AML-193 (cell line): ENCODE measurements at places on chromosomes 5 and 9.
A peak's percentile ranks its signal among the peaks of the same experiment; 100 is the strongest.

DNA sequence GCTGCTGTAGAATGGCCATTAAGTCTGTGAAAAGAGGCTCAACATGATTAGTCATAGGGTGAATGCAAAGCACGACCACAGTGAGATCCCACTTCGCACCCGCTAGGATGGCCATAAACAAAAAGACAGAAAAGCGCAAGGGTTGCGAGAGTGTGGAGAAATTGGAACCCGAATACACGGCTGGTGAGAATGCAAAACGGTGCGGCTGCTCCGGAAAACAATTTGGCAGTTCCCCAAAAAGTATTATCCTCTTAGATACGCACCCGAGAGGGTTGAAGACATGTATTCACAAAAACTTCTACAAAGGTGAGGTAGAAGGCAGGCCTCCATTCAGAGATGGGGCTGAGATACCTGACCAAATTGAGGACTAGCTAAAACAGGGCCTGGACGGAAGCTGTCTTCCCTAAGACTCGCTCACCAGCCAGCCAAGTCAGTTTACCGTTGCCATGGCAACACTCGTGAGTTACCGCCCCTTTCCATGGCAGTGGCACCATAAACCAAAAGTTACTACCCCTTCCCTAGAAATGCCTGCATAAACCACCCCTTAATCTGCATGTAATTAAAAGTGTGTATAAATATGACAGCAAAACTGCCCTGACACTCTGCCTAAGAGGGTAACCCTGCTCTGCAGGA lies 726 bp upstream of the PSMB7 start:
- DNase-seq: no peak

DNA sequence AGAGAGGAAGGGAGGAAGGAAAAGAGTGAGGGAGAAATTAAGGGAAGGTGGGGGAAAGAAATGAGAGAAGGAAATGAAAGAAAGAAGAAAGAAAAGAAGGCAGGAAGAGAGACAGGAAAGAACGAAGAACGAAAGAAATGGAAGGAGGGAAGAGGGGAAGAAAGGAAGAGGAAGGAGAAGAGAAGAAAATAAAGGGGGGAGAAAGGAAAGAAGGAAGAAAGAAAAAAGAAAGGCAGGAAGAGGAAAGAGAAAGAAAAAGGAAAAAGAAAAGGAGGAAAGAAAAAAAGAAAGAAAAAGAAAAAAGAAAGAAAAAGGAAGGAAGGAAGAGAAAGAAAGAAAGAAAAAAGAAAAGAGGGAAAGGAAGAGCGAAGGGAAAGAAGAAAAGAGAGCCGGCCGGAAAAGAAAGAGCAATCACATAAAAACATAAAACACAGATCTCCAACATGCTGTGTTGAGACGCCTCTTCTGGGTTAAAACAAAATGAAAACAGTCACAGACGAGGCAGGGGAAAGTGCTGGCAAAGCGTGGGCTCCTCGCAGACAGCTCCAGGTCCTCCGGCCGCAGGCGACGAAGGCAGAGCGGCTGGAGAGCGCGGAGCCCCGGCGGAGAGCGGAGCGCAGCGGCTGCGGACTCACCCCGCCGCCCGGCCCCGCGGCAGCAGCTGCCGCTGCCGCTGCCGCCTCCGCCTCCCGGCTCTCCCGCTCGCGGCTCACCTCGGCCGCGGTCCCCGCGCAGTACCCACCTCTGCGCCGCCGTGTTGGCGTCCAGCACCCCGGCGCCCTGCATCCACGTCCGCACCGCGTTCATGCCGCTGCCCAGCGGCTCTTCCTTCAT lies 896 bp downstream of the EBF1 start:
- DNase-seq: no peak

GRCh38 chr5:129177451-129177850 lies 82.9 kb downstream of the ISOC1 start:
- no peak for DNase-seq

- DNase-seq: no peak
Observed at GRCh38 chr9:133636902-133637301, 739 bp downstream of the DBH start.

- DNase-seq: no peak
Observed at GRCh38 chr5:83777856-83778255, 57.2 kb upstream of the HAPLN1 start.

GRCh38 chr5:136424835-136425584 lies 59.7 kb upstream of the TRPC7 start:
- peak; percentile 44 for DNase-seq

- no peak for DNase-seq
Observed at GRCh38 chr5:76943006-76943405, 9.8 kb upstream of the CRHBP start.

GRCh38 chr9:84761137-84761808 lies 91.7 kb downstream of the NTRK2 start:
- DNase-seq: no peak

DNA sequence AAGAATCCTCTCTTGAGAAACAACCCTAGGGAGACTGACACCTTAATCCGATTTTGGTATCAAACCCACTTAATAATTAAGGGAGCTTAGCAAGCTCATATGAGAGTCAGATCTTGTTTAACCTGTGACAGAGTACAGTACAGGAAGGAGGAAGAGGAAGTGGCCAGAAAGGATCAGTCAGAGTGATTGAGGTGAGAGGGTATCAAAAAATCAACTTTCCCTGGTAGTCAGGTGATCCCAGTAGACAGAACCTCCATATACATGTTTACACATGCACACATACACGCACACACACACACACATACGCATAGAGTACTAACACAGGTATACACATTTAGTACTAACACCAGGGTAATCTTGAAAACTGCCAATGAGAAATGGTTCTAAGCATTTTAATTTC lies 56.8 kb downstream of the GLIS3 start:
- DNase-seq: no peak

GRCh38 chr5:14204011-14204670 lies 61.0 kb downstream of the TRIO start:
- DNase-seq: no peak

DNA sequence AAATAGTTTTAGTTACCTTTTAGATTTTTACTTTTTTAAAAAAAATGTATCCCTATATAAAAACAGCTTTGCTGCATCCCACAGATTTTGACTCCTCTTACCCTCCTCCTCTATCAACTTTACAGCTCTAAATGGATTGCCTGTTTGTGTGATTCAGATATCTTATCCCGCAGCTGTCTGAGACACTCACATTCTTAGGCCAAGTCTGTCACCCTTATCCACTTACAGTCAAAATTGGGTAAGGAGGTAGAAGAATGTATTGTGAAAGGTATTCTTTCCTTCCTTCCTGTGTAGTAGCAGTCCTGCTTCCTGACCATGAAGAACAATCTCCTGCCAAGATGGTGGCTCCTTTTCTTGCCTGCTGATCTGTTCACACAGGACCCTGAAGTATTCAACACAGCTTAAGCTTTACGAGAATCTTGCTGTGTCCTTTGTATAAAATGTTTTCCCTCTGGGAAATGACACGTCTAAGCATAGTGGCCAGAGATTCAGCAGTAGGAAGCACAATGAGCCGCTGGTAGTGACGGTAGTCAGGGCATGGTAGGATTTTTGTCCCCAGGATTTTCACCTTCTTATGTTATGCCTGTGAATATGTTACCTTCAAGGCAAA lies 67.7 kb upstream of the ST8SIA4 start:
- DNase-seq: no peak

- no peak for DNase-seq
Observed at GRCh38 chr5:12272389-12272788, 368.1 kb upstream of the CTNND2 start.

GRCh38 chr9:133237035-133237731 lies 28.1 kb upstream of the OBP2B start:
- DNase-seq: no peak

- no peak for DNase-seq
Observed at GRCh38 chr5:83474991-83475390, 3.4 kb downstream of the VCAN start.

DNA sequence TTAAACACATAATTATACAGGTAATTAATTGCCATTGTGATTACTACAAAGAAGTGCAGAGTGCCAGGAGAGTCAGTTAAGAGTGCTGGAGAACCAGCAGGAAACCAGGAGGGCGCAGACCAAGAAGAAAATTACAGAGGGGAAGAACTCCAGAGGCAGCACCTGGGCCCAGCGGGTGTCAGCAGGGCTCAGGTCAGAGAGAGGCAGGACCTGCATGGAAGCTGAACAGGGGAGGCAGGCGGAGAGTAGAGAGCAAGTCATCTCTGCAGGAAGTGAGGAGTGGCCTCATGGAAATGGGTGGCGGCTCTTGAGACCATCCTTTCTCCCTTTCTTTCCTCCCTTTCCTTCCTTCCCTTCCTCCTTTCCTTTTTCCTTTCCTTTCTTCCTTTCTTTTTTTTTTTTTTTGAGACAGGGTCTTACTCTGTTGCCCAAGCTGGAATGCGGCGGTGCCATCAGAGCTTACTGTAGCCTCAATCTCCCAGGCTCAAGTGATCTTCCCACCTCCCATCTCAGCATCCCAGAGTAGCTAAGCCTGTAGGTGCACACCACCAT lies 4.0 kb upstream of the ZBTB34 start:
- no peak for DNase-seq

- DNase-seq: no peak
Observed at GRCh38 chr9:13324988-13325387, 45.5 kb upstream of the MPDZ start.

DNA sequence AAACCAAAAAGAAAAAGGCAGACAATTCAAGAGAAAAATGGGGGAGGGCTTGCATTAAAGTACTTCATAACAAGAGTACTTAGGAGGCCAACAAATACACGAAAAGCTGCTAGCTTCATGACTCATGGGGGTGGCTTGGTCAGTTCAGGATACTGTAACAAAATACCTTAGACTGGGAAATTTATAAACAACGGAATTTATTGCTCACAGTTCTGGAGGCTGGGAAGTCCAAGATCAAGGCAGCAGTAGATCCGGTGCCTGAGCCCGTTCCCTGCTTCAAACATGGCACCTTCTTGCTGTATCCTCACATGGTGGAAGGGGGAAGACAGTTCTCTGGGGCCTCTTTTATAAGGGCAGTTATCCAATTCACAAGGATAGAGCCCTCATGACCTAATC lies 111.4 kb downstream of the C9orf50 start:
- no peak for DNase-seq

DNA sequence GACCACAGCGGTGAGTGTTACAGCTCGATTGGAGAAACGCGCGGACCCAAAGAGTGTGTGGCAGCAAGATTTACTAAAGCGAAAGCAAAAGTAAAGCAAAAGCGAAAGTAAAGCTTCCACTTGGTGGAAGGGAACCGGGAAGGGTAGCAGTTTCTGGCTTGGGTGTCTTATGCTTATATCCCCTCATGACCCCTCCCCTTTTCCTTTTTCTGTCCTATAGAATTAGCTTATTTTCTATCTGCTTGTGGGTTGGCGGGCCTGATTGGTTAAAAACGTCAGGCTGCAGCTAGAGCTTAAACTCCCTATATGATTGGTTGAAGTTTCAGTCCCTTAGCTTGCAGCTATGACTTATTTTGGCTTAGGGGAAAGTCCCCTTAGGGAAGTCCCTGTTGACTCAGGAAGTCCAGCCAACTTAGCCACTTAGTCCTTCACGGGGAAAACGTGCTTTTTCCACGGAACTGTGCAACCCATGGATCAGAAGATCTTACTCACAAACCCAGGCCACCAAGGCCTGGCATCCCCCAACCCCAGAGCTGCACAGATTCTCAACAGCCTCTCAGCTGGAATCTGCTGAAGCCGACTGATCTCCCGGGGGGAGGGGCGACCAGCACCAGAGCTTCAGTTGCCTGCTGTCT lies 114.2 kb upstream of the ADAMTS16 start:
- DNase-seq: no peak

GRCh38 chr9:109086221-109086620 lies 33.5 kb downstream of the TMEM245 start:
- no peak for DNase-seq

- no peak for DNase-seq
Observed at GRCh38 chr9:137176302-137177182, 4.7 kb upstream of the TMEM210 start.

- DNase-seq: no peak
Observed at GRCh38 chr9:137829260-137829996, 48.2 kb upstream of the CACNA1B start.

DNA sequence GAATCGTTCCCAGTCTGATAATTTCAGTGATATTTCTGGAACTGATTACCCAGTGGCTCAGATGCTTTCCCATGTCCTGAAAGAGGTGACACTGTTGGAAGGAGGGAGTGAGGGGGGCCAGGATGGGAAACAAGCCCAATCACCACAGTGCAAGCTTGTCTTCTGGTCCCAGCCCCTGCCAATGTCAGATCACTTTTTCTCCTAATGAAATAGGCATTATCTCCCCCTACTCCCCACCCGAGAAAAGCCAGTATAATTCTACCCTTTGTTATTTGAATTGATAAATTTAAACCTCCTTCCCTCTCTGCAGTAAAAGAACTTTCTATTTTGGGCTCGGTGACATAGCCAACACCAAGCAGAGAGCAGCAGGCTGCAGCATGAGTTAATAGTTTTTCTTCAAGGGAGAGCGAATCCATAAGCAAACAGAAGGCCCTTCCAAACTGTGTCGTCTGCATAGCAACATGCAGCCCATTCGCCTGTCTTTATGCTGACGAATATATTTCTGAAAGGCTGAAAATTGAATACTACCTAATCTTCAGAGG lies 14.6 kb upstream of the PPP2CA start:
- DNase-seq: no peak

- no peak for DNase-seq
Observed at GRCh38 chr9:90044710-90045151, 439.9 kb downstream of the GADD45G start.

GRCh38 chr5:112248623-112249022 lies 170.5 kb downstream of the EPB41L4A start:
- DNase-seq: no peak

DNA sequence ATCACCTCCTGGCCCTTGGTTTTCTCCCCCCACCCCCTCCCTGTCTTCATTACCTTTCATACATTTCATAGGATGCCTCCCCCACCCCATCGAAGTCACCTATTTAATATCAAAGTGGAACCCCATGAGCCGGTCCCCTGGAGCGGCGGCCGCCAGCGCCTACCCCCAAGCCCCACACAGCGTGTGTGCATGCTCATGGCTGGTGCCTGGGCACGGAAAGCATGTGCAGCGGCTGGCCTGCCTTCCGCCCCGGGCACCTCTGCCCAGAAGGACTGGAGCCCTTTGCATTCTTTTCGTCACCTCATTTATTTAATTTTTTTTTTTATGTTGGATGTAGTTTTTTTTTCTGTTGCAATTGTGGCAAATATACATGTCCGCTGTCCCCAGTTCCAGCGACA lies 116.2 kb downstream of the WNK2 start:
- DNase-seq: no peak

DNA sequence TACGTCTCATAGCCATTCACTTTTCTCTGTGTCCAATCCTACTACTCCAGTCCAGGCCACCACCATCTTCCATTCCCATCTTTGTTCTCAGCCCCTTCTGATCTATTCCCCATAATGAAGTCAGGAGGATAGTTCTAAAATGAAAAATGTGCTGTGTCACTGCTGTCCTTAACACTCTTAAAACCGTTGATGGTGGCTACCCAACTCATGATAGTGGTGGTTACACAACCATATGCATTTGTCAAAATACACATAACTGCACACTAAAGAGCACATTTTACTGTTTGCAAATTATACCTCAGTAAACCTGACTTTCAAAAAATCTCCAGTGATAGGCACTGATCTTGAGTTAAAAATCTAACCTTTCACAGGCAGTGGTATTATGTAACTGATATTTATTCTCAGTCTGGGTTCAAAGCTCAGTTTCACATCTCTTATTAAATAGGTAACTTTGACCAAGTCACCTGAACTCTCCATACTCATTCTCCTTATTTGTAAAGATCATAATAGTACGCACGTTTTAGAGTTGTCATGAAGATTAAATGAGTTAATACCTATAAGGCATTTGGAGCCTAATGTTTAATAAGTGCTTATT lies 24.6 kb upstream of the ADRB2 start:
- peak; percentile 73 for DNase-seq

- peak; percentile 68 for DNase-seq
Observed at GRCh38 chr9:105127863-105128220, 116.6 kb upstream of the SLC44A1 start.

- no peak for DNase-seq
Observed at GRCh38 chr9:95188459-95188858, 129.1 kb downstream of the FANCC start.
